ENCODE measurements at places on chromosomes 16 and 17.

- no peak for DNase-seq
Measured at GRCh38 chr17:34987232-34987631, 6.9 kb downstream of the LIG3 start.

DNA sequence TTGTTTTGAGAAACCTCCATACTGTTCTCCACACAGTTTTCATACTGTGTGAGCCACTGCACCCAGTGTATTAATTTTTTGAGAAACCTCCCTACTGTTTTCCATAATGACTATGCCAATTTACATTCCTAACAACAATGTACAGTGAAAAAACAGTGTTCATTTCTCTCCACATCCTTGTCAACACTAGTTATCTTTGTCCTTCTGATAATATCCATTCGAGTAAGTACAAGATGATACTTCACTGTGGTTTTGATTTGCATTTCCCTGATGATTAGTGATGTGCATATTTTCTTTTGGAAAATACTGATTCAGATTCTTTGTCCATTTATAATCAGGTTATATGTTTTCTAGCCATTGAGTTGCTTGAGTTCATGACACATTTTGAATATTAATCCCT is 462.0 kb downstream of the CDH11 start:
- no peak for DNase-seq

DNA sequence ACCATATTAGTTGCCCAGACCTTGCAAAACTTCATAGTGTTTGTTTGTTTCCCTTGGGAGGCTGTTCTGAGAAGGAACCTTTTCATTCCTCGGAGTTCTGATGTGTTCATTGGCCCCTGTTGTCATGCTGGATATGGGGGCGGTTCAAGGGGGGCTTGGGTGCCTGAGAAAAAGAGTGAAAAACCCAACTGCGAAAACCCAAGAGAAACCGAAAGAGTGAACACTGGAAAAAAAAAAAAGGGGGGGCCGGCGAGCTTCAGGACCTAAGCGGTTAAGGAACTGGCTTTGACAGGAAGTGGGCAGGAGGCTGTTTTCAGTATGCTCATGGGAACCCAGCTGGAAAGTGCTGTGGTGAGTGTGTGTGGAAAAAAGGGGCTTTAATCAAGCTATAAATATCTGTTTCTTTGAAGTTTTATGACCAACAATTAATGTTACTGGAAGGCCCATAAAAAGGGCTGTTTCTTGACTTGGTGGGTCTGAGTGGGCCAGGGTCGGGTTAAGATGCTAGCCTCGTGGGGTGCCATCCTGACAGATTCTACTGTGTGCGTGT is 510.7 kb downstream of the MAF start:
- DNase-seq: peak; percentile 37

- no peak for DNase-seq
Measured at GRCh38 chr16:30335598-30336474, 19.3 kb downstream of the CD2BP2 start.

DNA sequence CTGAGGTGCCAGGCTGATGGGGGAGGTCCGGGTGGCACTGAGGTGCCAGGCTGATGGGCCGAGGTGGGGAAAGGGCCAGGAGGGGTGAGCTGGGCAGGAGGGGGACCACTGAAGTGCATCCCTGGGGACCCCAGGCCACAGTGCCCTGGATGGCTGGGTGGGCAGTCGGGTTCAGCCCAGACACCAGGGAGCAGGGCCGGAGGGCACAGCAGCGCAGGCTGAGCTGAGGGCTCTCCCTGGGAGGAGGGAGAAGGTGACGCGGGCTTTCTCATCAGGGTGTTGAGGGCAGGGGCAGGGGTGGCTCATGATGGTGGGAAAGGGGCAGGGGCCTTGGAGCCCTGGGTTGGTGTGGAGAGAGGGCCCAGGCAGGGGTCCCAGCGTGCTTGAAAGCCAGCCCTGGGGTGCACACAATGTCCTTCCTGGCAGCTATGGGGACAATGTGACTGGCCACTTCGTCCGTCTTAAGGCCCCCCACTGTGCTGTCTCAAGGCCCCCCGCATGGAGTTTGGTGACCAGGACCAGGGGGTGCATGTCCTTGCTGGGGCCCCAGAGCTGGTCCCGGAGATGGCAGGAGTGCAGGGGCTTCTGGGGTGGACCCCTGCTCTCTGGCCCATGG is 16.0 kb downstream of the CD7 start:
- no peak for DNase-seq

DNA sequence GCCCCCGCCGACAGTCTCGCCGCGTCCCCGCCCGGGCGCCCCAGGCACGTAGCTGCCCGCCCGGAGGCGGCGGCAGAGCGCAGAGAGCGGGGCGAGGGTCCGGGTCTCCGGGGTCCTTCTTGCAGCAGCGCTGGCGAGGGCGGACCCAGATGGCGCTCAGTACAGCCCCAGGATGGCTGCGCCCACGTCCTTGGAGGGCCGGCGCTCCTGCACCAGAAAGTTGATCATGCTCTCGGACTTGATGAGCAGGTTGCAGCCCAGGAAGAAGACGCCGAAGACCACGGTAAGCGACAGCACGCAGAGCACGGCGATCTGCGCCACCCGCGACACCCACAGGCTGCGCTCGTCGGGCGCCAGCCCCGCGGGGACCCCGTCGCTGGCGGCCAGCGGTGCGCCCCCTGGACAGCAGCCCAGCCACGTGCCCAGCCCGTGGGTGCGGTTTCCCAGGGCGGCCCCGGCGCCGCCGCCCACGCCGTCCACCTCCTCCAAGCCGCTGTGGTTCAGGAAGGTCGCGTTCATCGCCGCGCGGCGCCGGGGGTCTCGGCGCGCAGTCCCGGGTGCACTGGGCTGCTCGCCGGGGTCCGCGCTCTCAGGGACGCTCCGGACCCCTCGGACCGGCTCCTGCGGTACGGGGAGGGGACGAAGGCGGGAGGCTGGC is 435 bp downstream of the RPRML start:
- DNase-seq: no peak

GRCh38 chr17:9905078-9905415 is at the start of gene RCVRN:
Gene RCVRN, minus strand, starts transcription at chr17:9905271. Its CDS starts 91 bp downstream, at chr17:9905180.
- DNase-seq: no peak

GRCh38 chr17:61488878-61489718 is 36.9 kb downstream of the TBX4 start:
- no peak for DNase-seq

DNA sequence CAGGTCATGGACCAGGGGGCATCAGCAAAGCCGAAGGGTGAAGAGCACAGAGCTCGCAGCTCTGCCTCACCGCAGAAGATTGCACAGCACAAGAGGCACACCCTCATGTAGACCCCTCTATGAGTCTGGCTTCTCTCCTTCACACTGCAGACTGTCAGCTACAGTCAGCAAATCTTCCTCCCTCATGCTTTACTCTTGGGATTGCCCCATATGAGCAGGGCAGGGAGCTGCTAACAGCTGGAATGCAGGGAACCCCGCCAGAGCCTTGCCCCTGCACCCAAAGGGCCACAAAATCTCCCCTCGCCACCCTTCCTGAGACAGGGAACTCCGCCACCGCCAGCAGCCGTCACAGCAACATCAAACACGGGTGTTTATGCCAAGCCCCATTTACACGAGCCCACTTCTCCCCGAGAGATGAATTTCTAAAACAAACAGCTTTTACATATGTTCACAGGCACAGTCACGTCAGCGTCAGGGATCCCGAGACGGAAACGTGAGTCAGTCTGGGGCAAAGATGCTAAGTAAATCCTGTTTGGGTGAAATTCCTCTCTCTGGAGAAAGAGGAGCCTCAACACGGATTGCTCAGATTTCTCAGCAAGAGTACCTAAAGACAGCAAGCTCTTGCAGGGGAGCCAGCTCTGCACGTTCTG is 121.9 kb downstream of the CDYL2 start:
- DNase-seq: no peak

DNA sequence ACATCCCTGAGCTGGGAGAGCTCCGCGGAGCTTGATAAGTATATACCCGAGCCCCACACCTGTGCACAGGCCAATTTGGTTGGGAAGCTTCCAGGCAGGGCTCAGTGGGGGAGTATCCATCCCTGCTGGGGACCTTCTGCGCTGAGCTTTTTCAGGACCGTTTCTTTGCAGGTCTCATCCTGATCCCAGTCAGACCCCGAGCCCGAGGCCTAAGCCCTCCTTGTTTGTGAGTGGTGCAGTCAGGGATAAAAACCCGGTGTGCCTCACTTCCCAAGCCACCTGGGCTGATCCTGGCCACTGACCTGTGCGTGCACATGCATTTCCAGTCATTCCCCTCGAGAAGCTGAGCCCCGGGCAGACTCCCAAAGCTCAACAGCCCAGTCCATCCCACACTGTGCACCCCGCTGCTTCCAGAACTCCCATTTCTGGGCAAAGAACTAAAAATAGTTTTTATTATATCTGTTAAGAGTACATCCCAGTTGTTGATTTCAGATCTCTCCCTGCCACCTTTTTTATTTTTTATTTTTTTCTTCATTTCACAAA is 27.3 kb upstream of the NAT9 start:
- no peak for DNase-seq

GRCh38 chr17:8687737-8688466 is 56.7 kb downstream of the CCDC42 start:
- DNase-seq: no peak

DNA sequence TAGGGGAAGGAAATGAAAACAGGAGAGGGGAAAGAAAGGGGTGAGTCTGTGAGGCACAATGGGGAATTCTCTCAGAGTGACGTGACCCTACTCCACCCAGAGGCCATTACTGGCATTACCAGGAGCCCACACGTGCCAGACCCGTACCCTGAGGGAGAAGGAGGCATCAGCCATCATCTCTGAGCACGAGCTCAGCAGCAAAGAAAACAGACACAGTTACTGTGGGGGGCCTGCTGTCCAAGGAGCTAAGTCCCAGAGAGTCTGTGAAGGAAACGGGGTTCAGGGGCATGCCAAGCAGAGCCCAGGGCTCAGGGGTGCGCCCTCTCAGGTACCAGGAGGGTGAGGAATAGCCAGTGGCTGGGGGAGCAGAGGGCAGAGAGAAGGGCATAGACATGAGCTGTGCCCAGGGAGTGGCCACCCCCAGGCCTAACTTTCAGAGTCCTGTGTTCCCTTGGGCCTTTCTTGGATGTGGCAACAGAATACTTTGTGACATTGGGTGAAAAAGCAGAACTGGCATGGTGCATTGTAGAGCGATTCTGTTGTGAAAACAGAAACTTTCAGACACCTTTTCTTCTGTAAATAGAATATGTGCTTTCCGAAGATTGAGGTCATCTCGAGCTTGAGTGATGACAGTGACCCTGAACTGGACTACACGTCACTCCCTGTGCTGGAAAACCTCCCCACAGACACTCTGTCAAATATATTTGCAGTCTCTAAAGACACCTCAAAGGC is 11.3 kb downstream of the TAF1C start:
- no peak for DNase-seq

GRCh38 chr17:72004011-72004427 is 116.8 kb upstream of the SOX9 start:
- no peak for DNase-seq

- DNase-seq: no peak
Measured at GRCh38 chr17:49579522-49579921, 3.9 kb downstream of the NXPH3 start.

All from activated naive CD8-positive, alpha-beta T cell treated with anti-CD3 and anti-CD28 coated beads, Interleukin-2, amount 50 U/mL, for 16 hours (primary cell).